GF-D8 (cell line): ENCODE measurements at places on chromosomes 7 and 10.

DNA sequence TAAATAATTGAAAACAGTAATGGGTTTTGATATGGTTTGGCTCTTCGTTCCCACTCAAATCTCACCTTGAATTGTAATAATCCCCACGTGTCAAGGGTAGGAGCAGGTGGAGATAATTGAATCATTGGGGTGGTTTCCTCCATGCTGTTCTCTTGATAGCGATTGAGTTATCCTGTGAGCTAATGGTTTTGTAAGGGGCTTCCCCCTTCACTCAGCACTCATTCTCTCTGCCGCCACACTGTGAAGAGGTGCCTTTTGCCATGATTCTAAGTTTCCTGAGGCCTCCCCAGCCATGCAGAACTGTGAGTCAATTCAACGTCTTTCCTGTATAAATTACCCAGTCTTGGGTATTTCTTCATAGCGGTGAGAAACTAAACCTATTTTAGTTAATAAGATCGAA, 551.7 kb upstream of the POT1 start:
- DNase-seq, result no peak

DNA sequence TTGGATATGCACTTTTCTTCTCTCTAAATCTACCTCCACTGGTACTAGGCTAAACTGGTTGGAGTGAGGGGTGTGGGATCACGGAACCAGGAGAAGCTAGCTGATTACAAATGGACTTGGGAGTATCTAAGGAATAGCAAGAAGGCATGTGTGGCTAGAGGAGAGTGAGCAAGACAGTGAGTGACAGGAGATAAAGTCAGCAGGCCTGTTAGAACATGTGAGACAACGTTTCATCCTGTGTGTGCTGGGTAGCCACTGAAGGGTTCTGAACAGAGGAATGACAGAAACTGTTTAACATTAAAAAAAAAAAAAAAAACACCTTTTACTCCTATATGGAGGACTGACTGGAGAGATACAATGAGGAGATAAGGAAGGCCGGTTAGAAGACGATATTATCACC, 51.7 kb downstream of the ZNF438 start:
- DNase-seq, result no peak

GRCh38 chr10:95211606-95212279, 17.7 kb downstream of the ACSM6 start:
- DNase-seq, result no peak

- peak; percentile 66 for DNase-seq
These were observed 18.0 kb downstream of the SLC25A13 start for GRCh38 chr7:96303686-96304443.

- DNase-seq, result no peak
These were observed 152.4 kb downstream of the GALNT11 start for GRCh38 chr7:152177681-152178404.

GRCh38 chr7:41029072-41029499, 673.8 kb downstream of the INHBA start:
- no peak for DNase-seq

- no peak for DNase-seq
These were observed 4.3 kb upstream of the TECTB start for GRCh38 chr10:112278871-112279270.

DNA sequence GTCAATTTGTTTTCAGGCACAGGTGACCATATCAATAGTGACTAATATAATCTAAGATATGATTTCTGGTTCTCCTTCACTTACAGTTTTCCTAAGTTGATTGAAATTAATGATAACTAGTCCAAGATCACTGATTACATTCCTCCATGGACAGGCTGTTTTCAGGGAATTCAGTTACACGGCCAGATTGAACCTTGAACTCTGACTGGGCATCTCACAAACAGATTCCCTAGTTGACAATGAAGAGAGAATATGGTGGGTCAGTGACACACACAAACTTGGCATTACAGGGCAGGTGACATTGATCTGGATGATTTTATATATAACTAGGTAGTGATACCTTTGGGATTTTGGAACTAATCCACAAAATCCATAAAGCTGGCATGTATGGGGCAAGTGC, 110.2 kb upstream of the EGR2 start:
- DNase-seq, result no peak

- DNase-seq, result no peak
These were observed 301.7 kb downstream of the CSTF2T start for GRCh38 chr10:51397695-51398094.

DNA sequence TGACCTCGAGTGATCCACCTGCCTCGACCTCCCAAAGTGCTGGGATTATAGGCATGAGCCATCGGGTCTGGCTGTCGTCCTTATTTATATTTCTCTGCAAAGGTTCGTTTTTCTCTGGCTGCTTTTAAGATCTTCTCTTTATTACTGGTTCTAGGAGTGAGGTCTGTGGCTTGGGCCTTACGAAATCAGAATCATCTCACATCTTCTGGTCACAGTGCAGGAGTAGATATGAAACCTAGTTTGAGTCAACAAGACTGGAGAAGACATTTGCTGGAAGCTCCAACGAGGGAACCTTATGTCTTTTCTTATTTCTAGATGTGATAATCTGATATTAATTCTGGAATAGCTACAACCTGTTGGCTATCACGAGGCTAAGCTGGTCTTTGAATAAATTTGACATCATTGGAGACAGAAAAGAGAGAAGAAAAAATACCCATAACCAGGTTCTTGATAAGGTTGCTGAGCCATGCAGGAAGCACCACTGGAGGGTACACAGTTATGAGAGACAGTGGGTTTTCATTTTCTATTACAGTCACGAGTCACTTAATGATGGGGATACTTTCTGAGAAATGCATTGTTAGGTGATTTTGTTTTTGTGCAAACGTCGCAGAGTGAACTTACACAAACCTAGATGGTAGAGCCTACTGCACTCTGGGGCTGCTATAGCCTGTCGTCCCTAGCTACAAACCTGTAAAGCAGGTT, 25.6 kb upstream of the IL15RA start:
- no peak for DNase-seq

- no peak for DNase-seq
These were observed 888.5 kb upstream of the SORCS1 start for GRCh38 chr10:108052981-108053380.

GRCh38 chr7:84175461-84175860, 19.1 kb downstream of the SEMA3A start:
- no peak for DNase-seq

- DNase-seq, result peak; percentile 53
These were observed 493.1 kb upstream of the AKR1E2 start for GRCh38 chr10:4332764-4333458.

GRCh38 chr7:102214477-102215072, 72.1 kb upstream of the SH2B2 start:
- DNase-seq, result no peak

GRCh38 chr7:74307738-74308505, 18.7 kb downstream of the CLIP2 start:
- no peak for DNase-seq

DNA sequence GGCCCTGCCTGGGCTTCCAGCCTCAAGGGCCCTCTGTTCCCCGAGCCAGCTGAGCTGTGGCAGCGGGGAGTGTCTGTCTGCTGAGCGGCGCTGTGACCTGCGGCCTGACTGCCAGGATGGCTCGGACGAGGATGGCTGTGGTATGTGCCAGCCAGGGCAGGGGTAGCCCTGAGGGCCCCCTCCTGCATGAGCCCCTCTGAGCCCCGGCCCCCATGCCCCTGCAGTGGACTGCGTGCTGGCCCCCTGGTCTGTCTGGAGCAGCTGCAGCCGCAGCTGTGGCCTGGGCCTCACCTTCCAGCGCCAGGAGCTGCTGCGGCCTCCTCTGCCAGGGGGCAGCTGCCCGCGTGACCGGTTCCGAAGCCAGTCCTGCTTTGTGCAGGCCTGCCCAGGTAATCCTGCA, 28.4 kb upstream of the ZNF467 start:
- DNase-seq, result no peak

- no peak for DNase-seq
These were observed 100.3 kb upstream of the PAX2 start for GRCh38 chr10:100645091-100645490.

- DNase-seq, result no peak
These were observed 142.9 kb downstream of the NOC3L start for GRCh38 chr10:94219829-94220228.

DNA sequence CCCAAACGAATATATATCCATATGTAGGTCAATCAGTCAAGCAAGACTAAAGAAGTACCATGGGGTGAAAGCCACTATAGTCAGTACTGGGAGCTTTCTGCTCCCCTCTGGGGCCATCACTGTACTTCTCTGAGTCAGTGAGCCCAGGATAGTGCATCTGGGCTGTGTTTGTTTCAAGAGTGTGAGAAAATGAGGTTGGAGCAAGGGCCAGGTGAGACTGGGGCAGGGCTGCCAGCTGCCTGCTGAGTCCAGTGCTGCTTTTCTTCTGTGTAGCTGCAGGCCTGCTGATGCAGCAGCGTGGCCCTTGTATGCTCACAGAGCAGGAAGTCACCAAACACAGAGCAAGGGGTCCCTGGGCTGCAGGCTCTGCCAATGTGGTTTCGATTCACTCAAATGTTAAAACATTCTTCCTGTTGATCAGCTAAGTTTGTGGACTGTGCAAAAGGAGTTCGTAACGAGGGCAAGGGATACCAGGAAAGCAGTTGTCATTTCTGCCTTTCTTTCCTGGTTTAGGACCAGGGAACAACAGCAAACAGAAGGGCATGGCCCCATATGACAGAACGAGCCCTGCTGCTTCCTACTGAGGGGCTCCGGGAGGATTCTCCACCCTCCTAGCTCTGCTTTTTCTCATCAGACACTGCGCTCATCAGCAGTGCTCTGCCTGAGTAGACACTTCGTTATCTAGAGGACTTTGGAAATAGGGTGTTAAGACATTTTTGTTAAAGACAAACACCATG, 65.4 kb upstream of the TNS3 start:
- no peak for DNase-seq

DNA sequence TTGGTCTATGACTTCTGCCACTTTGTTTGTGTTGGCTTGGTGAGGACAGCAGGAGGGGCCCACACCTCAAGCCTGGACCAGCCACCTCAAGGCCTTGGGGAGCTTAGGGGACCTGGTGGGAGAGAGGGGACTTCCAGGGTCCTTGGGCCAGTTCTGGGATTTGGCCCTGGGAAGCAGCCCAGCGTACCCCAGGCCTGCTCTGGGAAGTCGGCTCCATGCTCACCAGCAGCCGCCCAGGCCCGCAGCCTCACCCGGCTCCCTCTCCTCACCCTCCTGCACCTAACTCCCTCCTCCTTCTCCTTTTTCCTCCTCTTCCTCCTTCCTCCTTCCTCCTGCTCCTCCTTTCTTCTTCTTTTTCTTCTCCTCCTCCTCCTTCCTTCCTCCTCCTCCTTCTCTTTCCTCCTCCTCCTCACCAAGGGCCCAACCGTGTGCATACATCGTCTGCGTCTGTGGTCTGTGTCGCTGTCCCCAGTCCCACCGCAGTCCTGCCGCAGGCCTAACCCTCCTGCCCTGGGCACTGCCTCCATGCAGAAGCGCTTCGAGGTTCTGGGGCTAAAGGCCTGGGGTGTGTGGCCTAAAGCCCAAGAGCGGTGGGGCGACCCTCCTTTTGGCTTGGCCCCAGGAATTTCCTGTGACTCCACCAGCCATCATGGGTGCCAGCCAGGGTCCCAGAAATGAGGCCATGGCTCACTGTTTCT, 5.3 kb downstream of the EN2 start:
- no peak for DNase-seq

GRCh38 chr7:36214608-36215456, 61.8 kb downstream of the EEPD1 start:
- no peak for DNase-seq

- DNase-seq, result no peak
These were observed 41.3 kb downstream of the PFKP start for GRCh38 chr10:3108575-3109105.

DNA sequence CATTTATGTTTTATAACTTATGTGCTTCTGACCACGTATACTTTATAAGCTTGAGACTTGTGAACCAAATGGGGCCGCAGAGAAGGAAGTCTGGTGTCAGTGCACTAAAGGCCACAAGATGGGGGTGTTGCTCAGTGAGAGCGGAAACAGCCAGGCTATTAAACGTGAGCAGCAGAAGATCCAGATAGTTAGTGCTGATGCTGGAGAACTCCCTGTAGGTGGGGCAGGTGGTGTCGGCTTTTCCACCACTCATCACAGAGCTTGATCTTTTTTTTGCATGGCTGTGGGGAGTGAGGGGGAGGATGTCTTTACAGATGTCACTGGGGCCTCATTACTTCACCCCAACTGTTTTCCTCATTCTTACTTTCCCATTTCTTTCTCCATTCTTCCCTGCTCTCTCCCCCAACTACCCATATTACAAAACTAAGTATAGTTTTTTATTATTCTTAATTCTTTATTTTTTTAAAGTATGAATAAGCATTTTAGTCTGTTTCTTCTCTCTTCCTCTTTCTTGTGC, 34.7 kb downstream of the ACADSB start:
- peak; percentile 32 for DNase-seq

- DNase-seq, result no peak
These were observed 542 bp downstream of the FBXL13 start for GRCh38 chr7:103073989-103074518.

- DNase-seq, result peak; percentile 92
These were observed at the start of gene PTPN12 for GRCh38 chr7:77537136-77537777. PTPN12 (plus strand) TSS chr7:77537295; CDS start chr7:77537547, 252 bp downstream.

DNA sequence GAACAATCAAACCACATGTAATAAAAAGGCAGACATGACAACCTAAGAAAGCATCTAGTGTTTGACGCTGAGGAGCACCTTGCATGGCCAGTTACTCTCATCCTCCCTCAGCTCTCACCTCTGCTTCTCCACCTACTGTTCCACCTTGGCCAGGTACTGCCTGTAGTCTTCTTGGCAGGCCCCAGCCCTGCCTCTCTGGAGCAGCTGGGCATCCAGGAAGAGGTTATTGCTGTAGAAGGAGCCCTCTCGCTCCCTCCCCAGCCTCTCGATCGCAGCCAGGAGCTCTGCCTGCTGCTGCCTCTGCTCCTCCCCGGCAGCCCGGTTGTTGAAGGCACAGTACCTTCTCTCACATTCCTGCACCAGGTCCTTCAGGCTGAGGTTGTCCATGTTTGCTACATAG, 9.7 kb downstream of the GIMAP5 start:
- DNase-seq, result no peak

DNA sequence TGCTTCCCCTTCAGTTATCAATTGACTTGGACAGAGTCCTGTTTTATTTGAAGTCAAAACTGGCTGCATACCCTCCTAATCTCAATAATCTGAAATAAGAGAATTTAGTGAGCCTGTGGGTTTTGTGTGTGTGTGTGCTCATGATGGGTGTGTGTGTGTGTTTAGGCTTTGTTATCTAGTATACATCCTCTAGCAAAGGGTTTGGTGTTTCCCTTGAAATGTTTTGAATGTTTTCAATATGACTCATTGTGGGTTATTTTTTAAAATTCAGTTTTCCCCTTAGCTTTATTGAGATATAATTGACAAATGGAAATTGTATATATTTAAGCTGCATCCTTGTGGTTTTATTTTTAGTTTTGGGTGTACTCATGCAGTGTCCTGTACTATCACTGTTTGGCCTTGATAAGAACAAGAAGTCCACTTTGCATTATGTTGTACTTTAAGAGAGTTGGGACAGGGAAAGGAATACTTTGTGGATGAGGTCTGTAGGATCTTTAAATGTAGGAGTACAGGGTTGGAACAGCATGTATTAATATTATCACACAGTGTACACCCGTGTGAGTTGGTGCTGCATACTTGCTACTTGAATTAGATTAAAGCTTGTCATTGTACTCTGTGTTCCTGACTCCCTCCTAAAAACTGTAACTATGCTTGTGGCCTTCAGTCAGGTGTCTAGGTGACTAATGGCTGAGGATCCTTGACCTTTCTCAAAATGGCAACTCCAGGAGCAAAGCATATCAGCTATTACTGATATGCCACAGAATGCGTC, 58.3 kb downstream of the VCL start:
- no peak for DNase-seq
